ENCODE measurements at places on chromosomes 7 and 10.

- no peak for DNase-seq
Measured at GRCh38 chr7:85234730-85235129, 47.9 kb upstream of the SEMA3D start.

- no peak for DNase-seq
Measured at GRCh38 chr10:13681528-13681927, 94.8 kb downstream of the PRPF18 start.

DNA sequence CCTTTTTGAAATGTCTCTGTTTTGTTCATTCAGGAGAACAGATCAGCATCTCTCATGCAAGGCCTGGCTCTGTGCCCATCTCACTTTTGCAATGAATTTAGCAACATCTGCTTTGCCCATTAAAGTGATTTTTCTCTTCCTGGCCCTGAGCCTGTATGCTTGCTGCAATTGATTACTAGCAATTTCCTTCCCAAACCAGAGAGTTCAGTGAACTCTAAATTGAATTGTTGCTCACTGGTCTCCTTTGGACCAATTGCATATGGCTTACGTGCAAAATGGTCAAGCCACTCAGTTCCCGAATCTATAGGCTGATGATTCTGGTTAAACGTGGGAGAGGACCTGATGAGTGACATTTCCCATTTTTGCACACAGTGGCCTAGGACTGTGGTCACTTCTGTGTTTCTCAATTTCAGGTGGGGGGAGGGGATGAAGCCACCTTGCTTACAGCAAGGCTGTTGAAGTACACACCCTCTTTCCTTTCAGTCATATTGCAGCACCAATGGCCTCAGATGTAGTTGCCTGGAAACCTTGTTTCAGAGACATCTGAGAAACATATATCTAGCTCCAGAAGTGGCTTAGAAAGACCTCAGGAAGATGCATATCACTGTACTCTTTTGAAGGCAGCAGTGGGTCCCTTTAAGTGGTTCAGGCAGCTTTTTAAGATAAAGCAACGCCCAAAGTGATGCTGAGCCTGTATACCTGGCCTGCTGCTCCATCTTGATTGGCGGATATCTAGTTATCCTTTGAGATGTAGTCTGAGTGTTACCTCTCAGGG is 201.4 kb downstream of the PTEN start:
- DNase-seq = no peak

DNA sequence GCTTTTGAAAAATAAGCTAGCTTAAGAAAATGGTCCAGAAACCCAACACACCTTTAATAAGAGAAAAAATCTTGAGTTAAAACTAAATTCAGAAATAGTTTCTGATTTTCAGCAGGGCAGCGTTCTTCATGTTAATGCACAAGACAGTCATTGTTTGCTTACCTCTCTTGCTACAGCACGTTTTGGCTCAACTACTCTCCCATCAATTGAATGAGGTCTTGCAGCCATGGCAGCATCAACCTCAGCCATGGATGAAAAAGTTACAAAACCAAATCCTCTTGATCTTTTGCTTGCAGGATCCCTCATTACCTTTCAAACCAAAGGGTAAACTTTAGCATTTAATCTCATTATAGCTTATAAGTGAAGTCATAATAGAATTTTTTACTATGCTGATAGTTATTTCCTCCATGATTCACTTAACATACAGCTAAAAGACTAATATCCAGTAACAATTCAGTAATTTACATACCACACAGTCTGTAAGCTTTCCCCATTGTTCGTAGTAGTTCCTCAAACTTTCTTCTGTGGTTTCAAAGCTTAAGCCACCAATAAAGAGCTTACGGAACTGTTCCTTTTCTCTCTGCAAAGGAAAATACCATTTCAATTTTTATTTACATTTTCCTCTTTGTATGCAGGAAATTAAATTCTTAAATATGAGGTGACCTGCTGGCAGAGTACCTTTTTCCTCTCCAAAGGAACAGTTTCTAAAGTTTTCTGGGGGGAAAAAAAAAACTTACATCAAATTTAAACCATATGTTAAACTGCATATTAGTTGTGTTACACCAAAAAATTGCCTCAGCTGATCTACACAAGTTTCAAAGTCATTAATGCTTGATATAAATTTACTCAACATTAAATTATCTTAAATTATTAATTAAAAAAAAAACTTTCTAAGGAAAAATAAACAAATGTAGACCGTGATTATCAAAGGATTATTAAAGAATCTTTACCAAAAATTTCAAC is 3.1 kb downstream of the HNRNPA2B1 start:
- no peak for DNase-seq

All from activated naive CD4-positive, alpha-beta T cell (primary cell).